ENCODE measurements at places on chromosomes 7 and 10.
A peak's percentile ranks its signal among the peaks of the same experiment; 100 is the strongest.

DNA sequence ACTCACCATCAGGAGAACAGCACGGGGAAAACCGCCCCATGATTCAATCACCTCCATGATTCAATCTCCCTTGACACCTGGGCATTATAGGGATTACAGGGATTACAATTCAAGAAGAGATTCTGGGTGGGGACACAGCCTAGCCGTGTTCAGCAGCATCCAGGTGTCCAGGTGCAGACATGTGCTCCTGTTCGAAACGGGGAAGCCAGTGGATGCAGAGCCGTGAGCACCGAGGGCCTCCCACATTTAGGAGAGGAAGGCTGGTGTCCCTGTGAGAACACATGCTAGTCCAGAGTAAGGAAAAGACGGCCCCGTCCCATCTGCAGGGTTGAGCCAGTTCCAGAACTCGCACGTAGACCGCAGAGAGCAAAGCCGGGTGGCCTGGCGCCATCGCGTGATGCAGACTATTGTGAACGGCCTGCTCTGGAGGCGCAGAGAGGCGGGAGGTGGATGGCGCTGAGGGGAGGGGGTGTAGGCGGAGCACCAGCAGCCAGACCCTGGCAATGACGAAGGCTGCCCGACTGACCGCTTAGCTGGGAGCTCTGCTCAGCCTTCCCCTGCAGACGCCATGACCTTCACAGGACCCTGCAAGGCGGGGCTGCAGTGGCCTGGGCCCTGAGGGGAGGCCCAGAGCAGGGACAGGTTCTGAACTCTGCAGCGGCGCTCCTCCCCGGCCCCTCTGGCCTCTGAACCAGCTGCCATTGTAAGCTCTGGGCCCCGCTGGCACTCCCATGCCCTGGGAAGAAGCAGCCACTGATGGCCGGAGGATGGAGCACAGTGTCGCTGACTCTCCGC lies 141.6 kb upstream of the TCERG1L start:
- DNase-seq = peak; percentile 72

GRCh38 chr10:78299851-78300468 lies 266.3 kb downstream of the RPS24 start:
- DNase-seq = no peak

DNA sequence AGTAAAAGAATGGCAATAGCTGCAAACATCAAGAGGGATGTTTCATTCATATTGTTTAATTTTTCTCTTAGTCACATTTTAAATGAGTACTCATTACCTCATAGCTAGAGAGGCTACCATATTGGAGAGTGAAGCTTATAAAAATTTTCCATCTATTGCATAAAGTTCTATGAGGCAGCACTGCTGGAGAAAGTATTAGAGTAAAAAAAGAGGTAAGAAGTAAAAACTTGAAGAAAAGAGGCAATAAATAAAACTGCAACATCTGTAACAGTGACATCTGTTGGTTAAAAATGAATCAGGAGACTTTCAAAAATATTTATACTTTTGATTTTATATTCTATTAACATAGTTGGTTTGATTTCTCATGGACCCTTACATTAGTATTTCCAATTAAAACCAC lies 284.5 kb upstream of the SEMA3D start:
- no peak for DNase-seq

DNA sequence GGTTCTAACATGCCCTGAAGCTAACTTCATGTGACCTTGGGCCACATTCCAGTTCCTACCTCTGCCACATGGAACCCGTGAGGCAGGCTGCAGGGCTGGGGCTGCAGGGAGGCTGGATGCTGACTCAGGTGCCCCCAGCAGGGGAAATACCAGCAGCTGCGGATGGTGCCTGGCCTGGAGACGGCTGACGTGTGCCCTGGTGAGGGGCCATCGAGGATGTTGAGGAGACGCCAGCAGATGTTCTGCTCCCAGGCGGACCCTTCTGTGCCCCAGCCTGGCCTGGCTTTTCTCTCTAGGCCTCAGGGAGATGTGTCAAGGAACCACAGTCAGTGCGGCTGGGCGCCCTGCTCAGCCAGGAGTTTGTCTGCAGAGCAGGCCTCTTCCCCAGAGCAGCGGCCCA lies 8.8 kb downstream of the BAG3 start:
- DNase-seq = no peak

DNA sequence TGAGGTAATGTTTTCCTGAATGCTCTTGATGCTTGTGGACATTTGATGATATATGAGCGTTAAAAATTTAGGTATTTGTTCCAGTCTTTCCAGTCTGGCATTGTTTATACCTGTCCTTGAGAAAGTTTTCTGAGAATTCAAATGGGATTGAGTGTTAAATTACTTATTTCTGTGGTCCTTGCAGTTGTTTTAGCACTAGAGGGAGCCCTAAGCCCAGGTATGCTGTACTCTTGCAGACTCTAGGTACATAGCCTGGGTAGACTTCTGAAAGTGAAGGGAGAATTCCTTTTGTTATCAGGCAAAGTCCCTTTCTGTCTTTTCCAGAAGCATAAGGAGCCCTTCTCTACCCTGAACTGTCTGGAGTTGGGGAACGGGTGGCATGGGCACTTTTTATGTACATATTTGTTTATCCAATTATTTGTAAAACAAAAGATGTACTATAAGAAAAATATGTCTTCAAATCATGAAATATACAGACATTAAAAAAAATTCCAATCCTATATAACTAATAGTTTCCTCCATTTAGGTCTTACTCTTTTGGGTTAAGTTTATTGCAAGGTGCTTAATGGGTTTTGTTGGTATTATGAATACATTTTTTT lies 262.1 kb downstream of the ATRNL1 start:
- DNase-seq = peak; percentile 55

DNA sequence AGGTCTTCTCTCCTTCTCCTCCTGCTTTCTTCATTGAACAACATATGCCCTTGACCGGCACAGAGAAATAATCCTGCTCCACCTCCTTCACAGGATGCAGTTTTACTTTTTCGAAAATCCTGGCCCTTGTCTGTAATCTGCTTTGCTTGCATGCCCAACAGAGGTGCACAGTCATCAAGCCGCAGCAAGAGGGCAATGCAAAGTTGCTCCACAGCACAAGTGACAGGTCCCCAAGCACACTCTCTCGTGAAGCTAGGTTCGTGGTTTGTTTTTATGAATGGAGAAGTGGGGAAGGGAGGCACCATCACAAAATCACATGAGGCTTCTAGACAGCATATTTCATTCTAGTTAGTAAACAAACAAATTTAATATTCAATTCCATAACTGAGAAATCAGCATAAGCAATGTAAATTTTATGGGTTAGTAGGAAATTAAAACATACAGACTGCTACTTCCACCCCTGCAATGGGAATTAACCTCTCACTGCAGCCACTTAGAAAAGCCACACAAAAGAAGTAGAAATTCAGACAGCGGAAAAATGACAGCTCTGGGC lies 178.8 kb downstream of the TPK1 start:
- DNase-seq = no peak

- DNase-seq = peak; percentile 1
Observed at GRCh38 chr10:46520941-46521340, 35.5 kb downstream of the GPRIN2 start.

DNA sequence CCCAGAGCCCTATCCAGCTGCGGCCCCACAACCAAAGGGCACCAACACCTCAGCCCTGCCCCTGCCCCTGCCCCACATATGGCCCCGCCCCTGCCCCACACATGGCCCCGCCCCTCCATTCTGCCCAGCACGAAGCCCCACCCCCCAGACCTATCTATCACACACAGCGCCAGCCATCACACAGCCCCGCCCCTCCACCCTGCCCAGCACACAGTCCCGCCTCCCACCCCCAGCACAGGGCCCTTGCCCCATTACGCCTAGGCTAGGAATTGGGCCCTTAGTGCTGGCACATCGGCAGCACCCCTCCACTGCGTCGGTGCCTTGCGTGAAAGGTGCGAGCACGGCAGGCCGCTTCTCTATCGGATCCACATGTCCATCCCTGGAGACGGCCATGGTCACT lies 126.8 kb downstream of the MAD1L1 start:
- peak; percentile 48 for DNase-seq
